Epithelial cell of proximal tubule (primary cell): ENCODE measurements at places on chromosomes 5 and 9. TPM values are rescaled to one million over a fixed set of nuclear protein-coding genes. Genes with fewer than 3 reads are reported as not detected.

GRCh38 chr9:123556464-123557435 is 200.8 kb downstream of the CRB2 start:
- DNase-seq: no peak

DNA sequence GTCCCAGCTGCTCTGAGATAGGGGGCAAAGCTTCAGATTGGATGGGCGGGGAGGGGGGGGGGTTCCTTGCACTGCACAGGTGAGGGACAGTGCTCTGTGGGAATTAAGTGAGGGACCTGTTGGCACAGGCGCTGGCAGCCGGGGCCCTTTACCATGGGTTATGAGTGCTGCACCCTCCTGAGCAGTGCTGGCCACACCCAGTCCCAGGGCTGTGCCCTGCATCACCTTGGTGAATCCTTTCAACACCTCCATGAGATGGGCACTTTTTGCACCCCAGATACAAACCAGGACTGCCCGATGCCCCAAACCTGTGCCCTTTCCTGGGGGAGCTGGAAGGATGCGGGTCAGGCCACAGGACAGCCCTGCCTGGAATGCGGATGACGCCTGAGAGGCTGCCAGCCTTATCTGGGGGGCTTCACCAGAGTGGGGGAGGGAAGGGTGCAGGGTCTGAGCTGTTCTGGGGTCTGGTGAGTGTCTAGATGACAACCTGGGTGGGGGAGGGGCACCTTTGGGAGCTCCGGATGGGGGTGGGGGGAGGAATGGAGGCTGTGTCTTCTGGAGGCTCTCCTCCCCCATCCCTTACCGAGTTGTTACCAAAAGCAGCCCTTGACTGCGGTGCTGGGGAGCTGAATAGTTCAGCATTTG is 5.2 kb downstream of the CRB2 start:
- no peak for DNase-seq

Gene ANKRD55
- not detected in 2 replicates for total RNA-seq

DNA sequence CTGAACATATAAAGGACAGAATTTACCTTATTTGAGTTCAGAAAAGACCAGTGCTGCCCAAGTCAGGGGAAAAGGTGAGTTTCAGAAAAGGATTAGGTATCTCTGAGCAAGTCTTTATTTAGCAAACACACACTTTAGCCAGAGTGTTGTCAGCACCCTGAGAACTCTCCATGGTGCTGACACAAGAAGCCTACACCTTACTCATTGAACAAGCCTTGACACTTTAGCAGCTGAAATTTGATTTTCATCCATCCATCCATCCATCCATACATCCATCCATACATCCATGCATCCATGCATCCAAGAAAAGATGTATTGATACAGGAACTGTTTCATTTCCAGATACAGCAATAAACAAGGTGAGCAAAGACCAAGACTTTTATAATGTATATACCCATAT is 311.2 kb downstream of the TRIM32 start:
- DNase-seq: no peak
